Fibroblast of mammary gland (primary cell): ENCODE measurements at places on chromosomes 6 and 20.

- DNase-seq = no peak
These were observed 6.7 kb upstream of the ZFAND3 start for GRCh38 chr6:37812841-37813240.

DNA sequence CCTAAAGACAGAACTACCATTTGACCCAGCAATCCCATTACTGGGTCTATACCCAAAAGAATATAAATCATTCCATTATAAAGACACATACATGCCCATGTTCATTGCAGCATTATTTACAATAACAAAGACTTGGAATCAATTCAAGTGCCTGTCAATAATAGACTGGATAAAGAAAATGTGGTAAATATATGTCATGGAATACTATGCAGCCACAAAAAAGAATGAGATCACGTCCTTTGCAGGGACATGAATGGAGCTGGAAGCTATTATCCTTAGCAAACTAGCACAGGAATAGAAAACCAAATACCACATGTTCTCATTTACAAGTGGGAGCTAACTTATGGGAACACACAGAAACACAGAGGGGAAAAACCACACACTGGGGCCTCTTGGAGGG is 8.7 kb upstream of the DEFB128 start:
- no peak for DNase-seq

DNA sequence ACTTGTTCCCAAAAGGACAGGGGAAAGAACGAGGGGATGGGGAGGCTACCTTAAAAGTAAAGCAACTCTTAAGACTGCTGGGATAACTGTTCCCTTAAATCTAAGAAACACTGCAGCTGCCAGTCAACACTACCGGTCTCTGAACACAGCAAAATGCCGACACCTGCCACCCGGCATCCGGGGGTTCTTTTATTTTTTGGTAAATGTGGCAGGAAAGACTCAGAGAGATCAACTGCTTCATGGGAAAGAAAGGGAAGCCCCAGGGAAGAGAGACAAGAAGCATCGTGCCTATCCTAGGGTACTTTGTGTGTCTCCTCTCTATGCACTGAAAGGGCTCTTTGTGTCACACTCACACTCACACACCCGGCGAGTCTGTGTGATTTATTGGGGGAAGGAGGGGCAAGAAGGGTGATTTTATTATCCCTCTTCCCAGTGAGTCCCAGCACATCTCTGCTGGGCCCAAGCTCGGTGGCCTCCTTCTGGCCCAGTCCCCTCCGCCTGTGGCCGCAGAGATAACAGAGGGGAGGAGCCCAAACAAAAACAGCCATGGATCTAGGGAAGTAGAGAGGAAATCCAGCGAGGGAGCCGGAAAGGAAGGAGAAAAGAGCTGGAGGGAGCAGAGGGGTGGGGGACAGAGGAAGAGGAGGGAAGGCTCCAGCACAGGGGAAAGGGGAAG is 1.4 kb downstream of the FYN start:
- peak; percentile 31 for DNase-seq

- peak; percentile 77 for DNase-seq
These were observed 179.6 kb upstream of the CCN2 start for GRCh38 chr6:132130626-132131298.

- DNase-seq = no peak
These were observed 10.5 kb upstream of the OGFRL1 start for GRCh38 chr6:71277926-71278600.
